Dorsolateral prefrontal cortex (tissue), 122 donors: ENCODE measurements at places on chromosomes 2 and 18. TPM values are rescaled to one million over a fixed set of nuclear protein-coding genes. Genes with fewer than 3 reads are reported as not detected.

- no peak for DNase-seq
Observed at GRCh38 chr18:35694808-35695207, 113.3 kb downstream of the GALNT1 start.

SLC23A3 gene
- total RNA-seq = not detected

- DNase-seq = no peak
Observed at GRCh38 chr18:398935-399630, 101.4 kb downstream of the COLEC12 start.

CNDP1 gene
- 87.5 TPM for total RNA-seq

DNA sequence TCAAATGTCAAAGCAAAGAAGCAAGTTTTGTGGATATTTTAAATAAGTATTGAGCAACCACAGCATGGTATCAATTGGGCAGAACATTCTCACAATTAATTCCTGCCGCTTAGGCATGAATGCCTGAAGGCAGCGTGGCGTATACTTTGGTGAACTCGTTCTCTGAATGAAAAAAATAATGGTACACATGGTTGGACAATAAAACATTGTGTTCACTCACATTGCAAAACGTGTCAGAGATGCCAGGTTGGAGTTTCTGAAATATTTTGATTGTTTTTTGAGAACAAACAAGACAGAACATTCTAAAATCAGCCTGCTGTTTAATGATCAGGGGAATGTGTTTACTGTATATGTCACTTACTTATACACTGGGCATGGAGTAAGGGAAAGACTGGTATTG is 254.2 kb downstream of the CDH2 start:
- DNase-seq = no peak

TCF4 gene
- 251 TPM for total RNA-seq

SDC1 gene
- 0.81 TPM for total RNA-seq

SEC11C gene
- total RNA-seq = 85.0 TPM

DNA sequence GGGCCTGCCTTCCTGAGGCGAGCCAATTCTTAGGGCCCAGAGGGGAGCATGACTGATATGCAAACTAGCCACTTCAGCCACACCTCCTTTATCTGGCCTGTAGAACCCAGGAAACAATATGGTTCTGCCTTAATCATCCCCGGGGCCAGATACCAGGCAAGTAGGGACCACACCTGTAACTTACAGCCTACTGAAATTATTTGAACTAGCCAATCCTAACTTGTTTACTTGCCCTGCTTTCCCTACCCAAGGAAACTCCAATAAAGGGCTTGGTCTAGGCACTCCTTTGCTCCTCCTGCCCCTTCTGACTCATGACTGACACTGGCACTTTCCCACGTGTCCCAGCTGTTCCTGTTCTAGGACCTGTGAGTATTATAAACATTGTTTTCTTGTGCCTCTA is 57.6 kb downstream of the MYOM1 start:
- DNase-seq = no peak

GRCh38 chr2:43117521-43118143 is 108.8 kb downstream of the ZFP36L2 start:
- DNase-seq = no peak

CDK15 gene
- total RNA-seq = not detected

DNA sequence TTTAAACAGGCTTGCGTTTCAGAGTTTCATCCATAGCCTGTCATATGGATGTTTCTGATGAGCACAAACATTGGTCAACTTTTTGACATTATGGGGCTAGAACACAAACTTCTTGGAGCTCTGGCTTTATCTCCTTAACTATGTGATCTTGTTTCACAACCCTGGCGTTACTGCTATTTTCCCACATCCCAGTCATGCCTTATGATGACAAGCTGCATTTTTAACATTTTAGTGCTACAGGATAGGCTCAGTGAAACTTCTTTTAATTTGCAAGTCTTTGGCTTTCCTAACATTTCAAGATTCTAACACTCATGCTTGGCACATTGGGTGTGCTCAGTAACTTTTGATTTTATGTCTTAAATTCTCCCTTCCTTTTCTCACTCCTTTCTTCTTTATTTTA is 21.0 kb upstream of the PDE1A start:
- DNase-seq = no peak

DNA sequence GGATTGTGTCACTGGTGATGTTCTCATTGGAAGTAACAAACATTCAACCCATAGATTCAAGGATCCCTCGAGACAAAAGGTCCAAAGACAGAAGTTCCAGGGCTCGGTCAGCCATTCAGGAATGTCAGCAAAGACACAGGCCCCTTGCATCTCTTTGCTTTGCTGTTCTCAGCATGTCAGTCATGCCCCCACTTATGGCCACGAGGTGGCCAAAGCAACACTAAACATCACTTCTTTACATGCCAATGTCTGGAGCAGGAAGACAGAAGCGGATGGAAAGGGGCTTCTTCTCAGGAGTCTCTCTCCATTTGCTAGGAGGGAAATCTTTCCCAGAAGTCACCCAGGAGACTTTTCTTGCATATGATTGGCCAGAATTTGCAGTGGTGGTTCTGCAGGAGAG is 191.6 kb upstream of the SP5 start:
- no peak for DNase-seq

DNA sequence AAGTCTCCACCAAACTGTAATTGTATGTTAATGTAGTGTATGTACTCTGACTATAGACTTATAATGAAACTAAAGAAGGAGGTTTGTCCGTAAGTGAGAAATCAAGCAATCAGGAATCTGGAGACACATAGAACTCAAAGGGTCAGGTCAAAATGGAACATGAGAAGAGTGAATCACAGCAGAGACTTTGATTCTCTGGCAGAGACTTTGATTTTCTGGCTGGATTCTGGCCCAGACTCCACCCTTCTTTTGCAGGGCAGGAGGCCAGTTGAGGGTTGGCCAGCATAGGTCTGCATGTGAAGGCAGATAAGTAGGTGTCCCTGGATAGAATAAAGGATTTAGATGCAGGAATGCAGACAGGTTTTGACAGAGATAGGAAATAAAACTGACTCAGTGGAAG is 11.0 kb upstream of the NCKAP5 start:
- DNase-seq = no peak

DNA sequence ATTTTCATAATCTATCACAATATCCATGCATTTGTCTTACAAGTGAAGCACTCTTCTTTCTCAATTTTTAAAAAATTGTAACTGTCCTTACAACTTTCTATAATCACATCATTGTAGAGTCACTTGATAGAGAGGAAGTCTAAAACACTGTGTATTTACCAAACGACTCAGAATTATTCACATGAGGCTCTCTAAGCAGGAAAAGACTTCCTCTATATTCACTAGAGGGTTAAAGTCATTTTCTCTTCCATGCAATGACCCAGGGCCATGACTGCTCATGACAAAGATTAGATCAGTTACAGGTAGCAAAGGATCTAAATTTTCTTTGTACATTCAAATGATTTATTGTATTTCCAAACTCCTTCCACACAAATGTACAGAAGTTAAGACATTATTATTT is 9.0 kb upstream of the SLC1A4 start:
- no peak for DNase-seq

GRCh38 chr2:181172676-181173075 is 192.3 kb downstream of the UBE2E3 start:
- DNase-seq = no peak

DNA sequence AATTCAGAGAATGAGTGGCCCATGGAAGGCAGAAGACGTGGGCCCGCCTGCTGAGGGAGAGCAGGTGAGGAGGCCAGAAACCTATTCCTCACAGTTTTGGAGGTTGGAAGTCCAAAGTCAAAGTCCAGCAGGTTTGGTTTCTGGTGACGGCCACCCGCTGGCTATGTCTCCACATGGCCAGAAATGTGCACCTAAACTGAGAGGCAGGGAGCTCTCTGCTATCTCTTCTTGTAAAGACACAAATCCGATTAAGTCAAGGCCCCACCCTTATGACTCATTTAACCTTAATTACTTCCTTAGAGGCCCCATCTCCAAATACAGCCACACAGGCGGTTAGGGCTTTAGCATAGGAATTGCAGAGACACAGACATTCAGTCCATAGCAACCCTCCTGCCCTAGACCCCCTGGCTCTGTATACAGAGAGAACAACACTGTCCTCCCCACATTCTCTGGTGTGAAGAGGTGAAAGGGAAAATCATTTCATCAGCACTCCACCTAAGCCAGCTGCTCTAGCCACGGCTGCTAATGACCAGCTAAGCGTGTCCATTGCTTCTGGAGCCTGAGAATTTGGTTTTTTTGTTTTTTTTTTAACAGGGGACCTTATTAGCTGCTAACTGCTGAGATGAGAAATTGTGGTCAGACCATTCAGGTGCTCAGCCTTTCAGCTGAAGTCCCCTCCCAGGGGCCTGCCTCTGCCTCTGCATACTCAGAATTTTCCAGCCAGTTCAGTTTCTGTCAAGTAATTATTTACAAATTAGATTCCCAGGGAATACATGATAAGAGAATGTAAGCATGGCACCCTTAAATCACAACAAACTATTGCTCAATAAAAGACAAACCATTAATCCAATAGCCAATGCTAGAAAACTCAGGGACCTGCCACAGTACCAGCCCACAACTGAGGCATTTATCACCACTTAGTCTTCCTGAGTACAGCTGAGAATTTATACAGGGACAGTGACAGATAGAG is 368.7 kb upstream of the ID2 start:
- DNase-seq = no peak

DNA sequence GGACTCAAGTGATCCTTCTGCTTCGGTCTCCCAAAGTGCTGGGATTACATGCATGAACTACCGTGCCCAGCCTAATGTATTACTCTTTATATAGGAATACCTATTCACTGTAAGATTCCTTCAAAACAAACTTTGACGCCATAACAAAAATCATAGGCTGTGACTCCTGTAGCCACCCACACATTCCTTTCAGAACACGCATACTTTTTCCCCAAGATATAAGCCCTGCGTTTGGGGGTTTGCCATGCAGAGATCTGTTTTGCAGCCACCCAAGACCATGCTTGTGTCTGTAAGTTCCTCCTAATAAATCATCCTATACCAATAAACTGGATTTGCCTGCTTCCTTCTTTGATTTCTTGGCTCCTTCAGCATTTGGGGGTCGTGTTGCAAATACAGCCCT is 46.0 kb upstream of the STON1 start:
- DNase-seq = no peak

- no peak for DNase-seq
Observed at GRCh38 chr18:9737006-9737405, 28.9 kb downstream of the RAB31 start.

ADRA2B gene
- 1.0 TPM for total RNA-seq

HOXD10 gene
- not detected for total RNA-seq

DNA sequence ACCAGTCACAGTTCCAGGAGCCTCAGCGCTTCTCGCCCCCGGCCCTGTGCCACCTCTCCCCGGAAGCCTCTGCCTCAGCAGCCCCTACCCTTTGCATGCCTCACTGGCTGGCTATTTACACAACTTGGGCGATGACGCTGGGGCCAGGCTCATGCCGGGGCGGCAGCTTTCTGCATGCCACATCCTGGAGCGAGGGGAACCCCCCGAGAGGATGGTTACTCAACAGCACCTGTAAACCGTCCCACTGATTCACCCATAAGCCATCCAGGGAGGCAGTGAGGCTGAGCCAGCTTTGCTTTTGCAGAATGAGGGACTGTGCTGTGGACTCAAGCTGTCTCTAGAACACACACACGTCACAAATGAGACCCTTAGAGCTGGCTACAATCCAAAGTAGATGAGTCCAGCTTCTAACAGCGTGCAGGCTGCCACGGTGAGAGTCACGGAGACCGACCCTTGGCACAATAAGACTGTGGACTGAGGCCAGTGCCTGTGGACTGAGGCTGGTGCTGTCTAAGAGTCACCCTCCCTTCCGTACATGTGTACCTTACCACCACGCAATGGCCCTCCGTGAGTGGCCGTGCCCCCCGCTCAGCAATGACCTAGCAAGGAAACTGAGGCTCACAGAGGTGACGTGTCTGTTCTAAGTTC is 45.6 kb upstream of the ODC1 start:
- DNase-seq = no peak

GRCh38 chr2:219071131-219071816 is 10.6 kb upstream of the IHH start:
- DNase-seq = no peak

DNA sequence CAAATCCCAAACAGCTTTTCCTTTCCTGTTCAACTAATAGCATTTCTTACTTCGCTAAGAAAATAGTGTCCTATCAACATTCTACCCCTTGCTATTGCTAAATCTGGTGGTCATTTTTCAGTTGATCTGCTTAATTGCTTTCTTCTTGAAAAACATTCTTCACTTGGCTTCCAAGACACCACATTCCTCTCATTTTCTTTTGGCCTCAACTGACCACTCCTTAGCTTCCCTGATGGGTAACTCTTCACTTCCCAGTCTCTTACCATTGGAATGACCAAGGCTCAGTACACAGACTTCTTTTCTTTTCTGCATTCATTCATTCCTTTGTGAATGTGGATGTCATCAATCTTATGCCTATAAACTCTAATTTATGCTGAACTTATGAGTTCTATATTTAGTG is 230.8 kb upstream of the CDH2 start:
- no peak for DNase-seq

- DNase-seq = no peak
Observed at GRCh38 chr18:21314724-21315123, 72.7 kb downstream of the GREB1L start.

GRCh38 chr2:118133916-118134315 is 45.6 kb downstream of the INSIG2 start:
- DNase-seq = no peak

GRCh38 chr18:6757931-6758330 is 28.4 kb downstream of the ARHGAP28 start:
- DNase-seq = no peak

DNA sequence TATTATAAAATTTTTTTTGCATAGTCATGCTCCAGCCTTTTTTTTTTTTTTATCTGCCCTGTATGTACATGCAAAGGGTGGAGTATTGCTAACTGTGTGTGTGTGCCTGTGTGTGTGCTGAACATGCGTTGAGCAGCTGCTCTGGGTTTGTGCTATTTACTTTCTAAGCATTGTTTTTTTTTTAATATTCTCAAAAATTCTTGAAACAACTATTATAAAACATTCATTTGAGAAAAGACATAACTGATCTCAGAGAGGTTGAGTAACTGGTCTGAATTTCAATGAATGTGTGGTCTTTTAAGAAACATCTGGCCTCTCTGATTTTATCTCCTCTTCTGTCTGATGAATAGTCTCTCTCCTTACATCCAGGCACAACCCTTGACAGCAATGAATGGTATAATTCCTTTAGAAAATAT is 366.0 kb upstream of the SLC14A2 start:
- DNase-seq = no peak

GRCh38 chr2:10912076-10912731 is 470 bp downstream of the KCNF1 start:
- no peak for DNase-seq

CELF4 gene
- 242 TPM for total RNA-seq

SLC11A1 gene
- total RNA-seq = 15.5 TPM

DNA sequence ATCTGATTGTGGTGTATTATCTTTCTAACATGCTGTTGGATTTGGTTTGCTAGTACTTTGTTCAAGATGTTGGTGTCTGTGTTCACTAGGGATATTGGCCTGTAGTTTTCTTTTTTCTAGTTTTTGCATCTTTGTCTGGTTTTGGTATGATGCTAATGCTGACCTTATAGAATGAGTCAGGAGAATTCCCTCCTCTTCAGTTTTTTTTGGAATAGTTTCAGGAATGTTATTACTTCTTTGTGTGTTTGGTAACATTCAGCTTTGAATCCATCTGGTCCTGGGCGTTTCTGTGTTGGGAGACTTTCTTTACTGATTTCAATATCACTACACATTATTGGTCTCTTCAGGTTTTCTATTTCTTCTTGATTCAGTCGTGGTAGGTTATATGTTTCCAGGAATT is 124.2 kb upstream of the EPB41L5 start:
- DNase-seq = no peak
